Activated T-cell treated with anti-CD3 and anti-CD28 coated beads, Interleukin-2, amount 50 U/mL, for 48 hours (primary cell): ENCODE measurements at places on chromosomes 7 and 10.
A peak's percentile ranks its signal among the peaks of the same experiment; 100 is the strongest.

GRCh38 chr10:36349445-36350078 lies 707.5 kb upstream of the FZD8 start:
- DNase-seq: no peak

- DNase-seq: no peak
These were observed 38.1 kb upstream of the R3HCC1L start for GRCh38 chr10:98096316-98096715.

GRCh38 chr7:158410720-158411119 lies 176.9 kb downstream of the PTPRN2 start:
- DNase-seq: no peak

GRCh38 chr10:21860718-21861117 lies 142.8 kb downstream of the DNAJC1 start:
- DNase-seq: no peak

GRCh38 chr10:49737474-49738201 lies 24.5 kb downstream of the OGDHL start:
- DNase-seq: no peak

DNA sequence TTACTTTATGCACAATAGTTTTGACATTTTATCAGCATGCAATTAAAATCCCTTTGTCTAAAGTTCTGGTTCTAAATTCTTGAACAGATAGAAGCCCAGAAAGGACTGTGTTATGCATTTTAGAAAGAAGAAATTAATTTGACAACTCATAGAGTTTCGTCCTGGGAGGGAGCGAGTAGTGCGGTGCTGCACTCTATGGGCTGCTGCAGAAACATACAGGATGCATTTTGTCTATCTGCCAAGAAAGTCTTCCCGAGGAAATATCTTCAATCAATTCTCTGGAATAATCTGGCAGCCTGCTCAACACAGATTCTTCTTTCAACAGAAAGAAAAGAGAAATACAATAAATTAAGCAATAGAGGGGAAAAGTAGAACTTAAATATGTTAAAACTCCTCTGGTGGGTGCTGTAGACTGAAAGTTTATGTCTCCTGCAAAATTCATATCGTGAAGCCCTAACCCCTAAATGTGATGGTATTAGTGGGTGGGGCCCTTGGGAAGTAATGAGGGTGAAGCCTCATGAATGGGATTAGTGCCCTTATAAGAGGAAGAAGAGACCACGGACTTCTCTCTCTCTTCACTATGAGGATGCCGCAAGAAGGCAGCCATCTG lies 39.0 kb upstream of the IFRD1 start:
- DNase-seq: no peak

GRCh38 chr7:27905951-27906350 lies 166.0 kb downstream of the TAX1BP1 start:
- DNase-seq: no peak

- DNase-seq: no peak
These were observed 153.1 kb upstream of the UNC5B start for GRCh38 chr10:71059054-71059818.

- no peak for DNase-seq
These were observed 50.2 kb downstream of the RABGEF1 start for GRCh38 chr7:66790725-66791124.

- no peak for DNase-seq
These were observed 133.1 kb upstream of the PPP1R3A start for GRCh38 chr7:114051871-114052331.

- no peak for DNase-seq
These were observed 663 bp downstream of the VPS37D start for GRCh38 chr7:73668103-73668885.

DNA sequence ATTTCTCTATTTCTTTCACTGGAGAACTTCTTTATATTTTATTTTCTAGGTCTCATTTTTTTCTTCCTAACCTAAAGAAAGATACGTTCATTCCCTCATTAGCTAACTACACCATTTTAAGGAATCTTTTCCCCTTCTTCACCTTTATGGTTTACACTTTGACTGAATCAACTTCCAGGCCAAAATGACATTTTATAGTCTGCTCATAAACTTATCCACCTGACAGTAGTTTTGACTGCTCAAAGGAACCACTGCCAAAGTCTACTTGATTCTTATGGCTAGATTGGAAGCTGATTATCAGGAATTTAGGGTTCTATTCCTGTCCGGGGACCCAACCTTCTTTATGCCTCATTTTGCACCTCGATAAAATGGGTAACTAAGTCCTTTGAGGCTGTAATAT lies 73.0 kb upstream of the FOXP2 start:
- DNase-seq: no peak

GRCh38 chr7:7688956-7689355 lies 29.5 kb downstream of the RPA3 start:
- no peak for DNase-seq

- DNase-seq: no peak
These were observed 18.6 kb upstream of the RELN start for GRCh38 chr7:104008107-104008506.

GRCh38 chr10:14695847-14696480 lies 78.7 kb downstream of the FAM107B start:
- DNase-seq: no peak

DNA sequence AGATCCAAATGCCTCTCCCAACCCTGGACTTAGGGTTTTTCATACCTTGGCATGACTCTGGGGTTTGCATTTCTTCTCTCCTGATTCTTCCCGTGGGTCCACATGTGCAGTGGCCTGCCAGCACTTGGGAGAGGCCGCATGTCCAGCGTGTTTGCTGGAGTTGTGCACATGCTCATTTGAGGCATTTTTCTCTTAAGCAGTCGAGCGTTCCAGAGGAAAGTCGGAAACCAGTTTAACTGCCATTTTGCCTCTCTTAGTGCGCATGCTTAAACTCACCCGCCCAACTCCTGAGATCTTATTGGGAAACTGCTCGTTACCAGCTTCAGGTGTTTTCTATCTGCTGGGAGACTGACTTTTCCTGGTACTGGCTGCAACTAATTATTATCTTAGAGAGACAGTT lies 888.4 kb upstream of the PHF14 start:
- no peak for DNase-seq

DNA sequence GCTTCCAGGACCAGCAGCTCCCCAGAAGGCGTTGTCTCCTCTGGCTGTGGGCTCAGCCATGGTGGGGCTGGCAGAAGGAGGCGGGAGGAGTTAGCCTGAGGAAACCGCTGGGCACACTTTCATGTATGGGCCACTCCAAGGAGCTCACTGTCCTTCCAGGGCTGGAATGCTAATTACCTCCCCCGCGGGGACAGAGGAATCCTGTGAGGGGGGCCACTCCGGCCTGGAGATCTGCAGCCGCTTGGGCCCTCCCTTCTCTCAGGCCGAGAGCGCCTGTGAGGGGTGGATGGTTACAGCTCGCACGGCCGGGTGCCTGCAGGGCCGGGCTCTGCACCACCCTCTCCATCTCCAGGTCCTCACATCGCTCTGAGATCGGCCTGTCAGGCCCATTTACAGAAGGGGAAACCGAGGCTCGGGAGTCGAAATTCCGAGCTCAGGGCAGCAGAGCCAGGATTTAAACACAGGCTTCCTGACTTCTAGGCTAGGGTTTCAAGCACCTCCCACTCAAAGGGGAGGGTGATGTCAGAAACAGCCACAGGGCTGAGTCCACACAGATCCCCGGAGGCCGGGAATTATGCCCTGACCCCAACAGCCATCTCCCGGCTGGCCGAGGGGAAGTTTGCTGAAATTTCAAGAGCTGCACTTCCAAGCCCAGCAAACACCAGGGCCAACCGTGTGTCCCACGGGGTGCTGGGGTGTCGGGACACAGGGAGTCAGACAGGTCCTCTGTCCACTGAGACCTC lies 59.1 kb downstream of the PDGFA start:
- DNase-seq: no peak

- peak; percentile 10 for DNase-seq
These were observed 83.7 kb downstream of the CARD11 start for GRCh38 chr7:2959828-2960599.

DNA sequence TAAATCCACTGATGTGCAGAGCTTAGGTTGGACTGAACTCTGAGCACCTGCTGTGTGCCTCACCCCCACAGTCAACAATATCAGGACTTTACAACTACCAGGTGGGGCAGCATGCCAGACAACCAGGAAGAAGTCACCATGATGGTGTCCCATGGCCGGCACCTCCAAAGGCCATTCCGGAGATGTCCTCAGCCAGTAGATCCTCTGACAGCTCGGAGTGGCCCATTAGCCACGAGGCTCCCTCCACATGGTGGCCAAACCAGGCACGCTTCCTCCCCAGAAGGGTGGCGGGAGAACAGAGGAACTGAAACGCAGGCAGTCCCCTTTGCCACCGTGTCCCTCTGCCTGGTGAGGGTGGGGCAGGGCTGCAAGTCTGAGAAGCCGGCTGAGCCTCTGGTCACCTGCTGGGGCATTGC lies 390.0 kb downstream of the TNS3 start:
- DNase-seq: no peak

- DNase-seq: no peak
These were observed 129.9 kb downstream of the CDH23 start for GRCh38 chr10:71526653-71527052.

DNA sequence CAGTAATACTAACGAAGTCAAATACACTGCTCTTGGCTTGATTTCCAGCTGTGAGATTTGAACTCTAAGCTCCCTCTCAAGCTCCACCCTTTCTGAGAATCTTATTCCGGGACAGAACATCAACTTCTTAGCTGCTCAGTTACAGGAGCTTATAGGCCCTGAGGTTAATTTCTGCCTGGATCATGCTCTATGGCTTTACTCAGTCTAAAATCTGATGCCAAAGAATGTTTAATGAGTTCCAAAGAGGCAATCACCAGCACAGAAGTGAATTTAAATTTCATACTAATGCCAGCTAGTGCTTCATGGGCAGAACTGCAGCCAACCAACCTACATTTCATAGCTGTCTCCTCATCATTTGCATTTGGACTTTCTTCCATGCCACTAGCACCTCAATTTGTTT lies 707.2 kb downstream of the MAGI2 start:
- DNase-seq: no peak

DNA sequence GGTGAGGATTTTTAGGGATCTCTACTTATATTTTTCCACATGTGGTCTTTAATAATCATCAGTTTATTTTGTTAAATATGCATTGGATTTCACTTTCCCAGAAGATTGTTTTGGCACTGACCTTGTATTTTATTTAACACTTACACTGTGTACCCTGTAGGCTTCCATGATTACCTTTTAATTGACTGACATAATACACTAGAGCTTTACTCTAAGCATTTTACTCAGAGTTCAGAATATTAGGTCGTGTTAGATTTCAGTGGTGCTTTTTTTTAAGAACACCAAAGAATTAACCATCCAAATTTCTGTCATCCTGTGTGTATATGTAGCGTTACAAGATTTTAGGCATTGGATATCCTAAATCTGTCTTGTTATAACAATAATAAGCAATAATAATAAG lies 23.1 kb downstream of the CASD1 start:
- DNase-seq: no peak

DNA sequence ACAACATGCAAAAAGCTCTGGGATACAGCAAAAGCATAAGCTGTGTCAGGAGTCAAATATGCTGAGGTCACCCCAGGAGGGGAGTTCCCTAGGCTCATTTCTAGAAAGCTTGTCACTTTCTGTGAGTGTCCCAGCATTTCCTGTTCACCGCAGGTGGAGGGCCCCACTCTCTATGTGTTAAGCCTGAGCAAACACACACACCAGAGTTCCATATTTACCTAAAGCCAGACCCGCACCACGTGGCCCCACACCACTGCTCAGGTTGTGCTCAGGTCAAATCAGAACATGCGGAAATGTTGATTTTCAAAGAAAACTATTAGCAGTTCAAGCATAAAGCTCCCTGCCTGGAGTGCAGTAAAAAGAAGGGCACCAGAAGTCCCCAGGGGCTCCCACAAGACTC lies 259.6 kb upstream of the PPP2R2D start:
- peak; percentile 30 for DNase-seq

DNA sequence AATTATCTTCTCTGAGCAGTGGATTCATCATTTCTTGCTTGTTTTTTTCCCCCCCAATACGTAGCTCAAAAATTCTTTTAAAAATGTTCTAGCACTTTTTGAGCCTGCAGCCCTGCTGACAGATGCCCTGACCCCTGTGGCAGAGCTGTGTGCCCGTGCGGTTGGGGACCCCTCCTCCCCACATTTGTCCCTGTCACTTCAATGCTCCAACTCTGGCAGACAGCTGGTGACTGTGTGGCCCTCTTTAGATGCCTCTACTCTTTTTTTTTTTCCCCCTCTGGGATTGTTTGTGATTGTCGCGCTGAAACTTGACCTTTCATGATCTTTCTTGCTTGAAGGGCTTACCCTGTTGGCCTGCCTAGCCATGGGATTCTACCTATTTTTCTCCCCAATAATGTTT lies 214.1 kb downstream of the TMEM178B start:
- DNase-seq: no peak

- no peak for DNase-seq
These were observed 5.1 kb downstream of the ING3 start for GRCh38 chr7:120955577-120956149.

DNA sequence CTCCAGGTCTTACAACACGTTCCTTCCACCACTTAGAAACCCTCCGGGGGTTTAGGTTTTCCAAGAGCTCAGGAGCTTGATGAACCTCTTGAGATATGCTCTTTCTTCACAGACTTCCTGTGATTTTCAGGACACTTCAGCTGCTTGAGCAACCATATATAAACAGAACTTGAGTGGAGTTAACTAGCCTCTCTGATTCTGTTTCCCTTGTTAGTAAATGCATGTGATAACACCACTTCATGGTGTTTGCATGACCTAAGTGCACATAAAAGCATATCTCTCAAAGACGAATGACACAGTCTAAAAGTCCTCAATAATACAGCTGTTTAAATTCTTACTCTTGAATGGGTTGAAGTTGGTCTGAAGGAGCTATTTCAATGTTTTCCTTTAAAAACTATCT lies 9.9 kb downstream of the PRR15 start:
- DNase-seq: no peak

DNA sequence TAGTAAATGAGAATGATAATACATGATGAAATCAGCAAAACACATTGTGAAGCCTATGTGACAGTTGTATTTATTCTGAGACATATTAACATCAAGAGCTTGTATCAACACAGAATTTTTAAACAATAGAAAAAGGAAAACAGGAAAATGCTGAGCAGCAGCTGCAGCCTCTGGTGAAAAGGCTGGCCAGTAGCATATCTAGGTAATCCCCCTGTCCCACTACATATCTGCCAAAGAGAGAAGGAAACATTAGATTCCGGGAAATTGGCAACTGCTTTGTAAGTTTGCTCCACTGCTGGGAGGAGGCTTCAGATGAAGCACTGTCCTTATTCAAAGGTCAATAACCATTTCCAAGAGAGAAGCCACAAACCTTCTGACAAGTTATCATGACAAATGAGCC lies 89.4 kb downstream of the RALA start:
- no peak for DNase-seq

- no peak for DNase-seq
These were observed 164.4 kb downstream of the RGS10 start for GRCh38 chr10:119377958-119378736.

GRCh38 chr7:108335269-108335918 lies 120.8 kb downstream of the NRCAM start:
- no peak for DNase-seq

- no peak for DNase-seq
These were observed 23.7 kb downstream of the AMPH start for GRCh38 chr7:38607466-38607865.

DNA sequence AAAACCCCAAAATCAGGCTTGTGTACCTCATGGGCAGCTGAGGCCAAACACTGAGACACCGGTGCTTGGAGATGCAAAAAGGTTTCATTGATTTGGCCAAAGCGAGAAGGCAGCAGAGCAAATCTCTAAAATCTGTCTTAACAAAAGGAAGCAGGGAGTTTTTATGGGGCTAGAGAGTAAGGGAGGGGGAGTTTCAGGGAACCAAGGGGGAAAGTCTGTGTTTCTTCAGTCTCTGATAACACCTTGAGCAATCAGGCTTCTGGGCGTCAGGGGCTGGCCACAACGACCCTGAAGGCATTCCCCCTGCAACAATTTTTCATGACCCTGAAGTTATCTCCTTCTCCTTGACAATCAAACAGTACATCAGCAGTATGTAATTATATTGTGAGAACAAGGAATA lies 2.7 kb upstream of the ZNF786 start:
- DNase-seq: no peak
